Left colon (tissue), 2 donors: ENCODE measurements at places on chromosomes 6 and 20.

GRCh38 chr6:50333696-50334095, 284.0 kb upstream of the DEFB112 start:
- DNase-seq, result no peak

DNA sequence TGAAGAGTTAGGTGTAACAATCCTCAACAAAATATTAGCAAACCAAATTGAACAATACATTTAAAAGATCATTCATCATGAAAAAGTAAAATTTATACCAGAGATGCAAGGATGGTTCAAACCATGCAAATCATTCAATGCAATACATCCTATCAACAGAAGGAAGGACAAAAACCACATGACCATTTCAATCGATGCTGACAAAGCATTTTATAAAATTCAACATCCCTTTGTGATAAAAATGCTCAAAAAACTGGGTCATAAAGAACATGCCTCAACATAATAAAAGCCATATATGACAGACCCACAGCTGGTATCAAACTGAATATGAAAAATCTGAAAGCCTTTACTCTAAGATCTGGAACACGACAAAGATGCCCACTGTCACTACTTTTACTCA, 490.3 kb upstream of the IRAK1BP1 start:
- DNase-seq, result no peak

DNA sequence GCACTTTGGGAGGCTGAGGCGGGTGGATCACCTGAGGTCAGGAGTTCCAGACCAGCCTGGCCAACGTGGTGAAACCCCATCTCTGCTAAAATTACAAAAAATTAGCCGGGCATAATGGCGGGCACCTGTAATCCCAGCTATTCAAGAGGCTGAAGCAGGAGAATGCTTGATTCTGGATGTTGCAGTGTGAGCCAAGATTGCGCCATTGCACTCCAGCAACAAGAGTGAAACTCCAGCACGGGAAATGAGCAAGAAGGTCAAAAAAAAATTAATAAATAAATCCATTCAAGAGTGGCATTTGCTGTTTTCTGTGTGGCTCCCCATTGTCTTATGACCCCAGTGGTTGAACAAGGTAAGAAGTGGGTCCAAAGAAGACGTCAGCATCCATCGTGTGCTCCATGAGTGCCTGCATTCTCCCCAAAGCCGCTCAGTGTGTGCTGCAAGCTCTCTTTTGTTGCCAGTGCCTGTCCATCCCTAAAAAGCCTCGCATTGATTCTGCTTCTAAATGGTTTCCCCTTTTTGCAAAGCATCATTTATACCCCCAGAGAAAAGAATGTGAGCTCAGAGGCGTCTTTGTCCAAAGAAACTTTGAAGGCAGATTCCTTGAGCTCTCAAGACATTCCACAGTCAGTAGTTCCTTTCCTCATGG, 38.8 kb upstream of the MAP3K4 start:
- no peak for DNase-seq

- no peak for DNase-seq
Measured at GRCh38 chr6:69758214-69758613, 38.6 kb downstream of the LMBRD1 start.

DNA sequence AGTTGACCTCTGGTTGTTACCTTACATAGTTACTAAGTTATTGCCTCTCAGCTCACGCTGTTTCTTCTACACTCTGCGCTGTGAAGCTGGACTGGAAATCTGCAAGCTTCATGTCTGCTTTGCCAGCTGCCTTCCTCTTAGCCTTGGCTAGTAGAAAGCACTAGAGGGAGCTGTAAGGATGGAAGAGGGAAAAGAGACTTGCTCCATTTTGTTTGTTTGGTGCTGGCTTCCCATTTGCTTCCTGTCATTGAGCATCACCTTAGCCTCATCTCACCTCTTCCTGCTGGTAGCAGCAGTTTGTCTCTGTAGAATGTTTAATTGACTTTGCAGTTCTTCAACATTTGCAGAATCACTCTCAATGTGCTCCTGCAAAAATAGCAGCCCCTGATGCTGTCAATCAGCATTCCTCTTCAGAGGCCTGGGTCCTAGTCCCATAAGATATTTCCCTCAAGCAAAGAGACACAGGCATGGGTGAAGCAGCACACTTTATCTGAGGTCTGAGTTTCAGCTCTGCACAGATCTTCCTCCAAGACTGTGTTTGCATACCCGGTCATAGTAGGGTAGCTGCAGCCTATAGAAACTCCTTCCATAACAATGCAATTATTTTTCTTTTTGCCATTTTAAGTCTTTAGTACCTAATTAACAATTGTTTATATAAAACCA, 302.2 kb upstream of the EPHA7 start:
- peak; percentile 19 for DNase-seq

GRCh38 chr20:16123623-16124022, 449.6 kb downstream of the KIF16B start:
- DNase-seq, result no peak

DNA sequence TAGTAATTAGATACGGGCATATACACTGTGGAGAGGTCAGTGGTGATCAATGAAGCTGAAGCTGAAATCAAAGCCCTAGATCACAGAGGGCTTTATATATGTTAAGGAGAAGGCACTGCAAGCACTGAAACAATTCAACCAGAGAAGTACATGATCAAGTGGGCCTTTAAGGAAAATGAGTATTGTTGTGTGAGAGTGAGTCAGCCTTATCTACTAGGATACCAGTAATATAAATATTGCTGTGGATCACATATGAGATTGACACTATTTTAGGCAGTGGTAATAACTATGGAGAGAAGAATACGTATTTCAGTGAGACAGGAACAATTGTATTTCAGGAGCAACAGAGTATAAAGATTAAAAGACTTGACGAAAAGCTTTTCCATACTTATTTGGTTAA, 1172.2 kb upstream of the GJE1 start:
- no peak for DNase-seq

GRCh38 chr6:27512525-27512924, 39.6 kb upstream of the ZNF184 start:
- no peak for DNase-seq
